ENCODE measurements at places on chromosomes 2 and 18.
A peak's percentile ranks its signal among the peaks of the same experiment; 100 is the strongest.

DNA sequence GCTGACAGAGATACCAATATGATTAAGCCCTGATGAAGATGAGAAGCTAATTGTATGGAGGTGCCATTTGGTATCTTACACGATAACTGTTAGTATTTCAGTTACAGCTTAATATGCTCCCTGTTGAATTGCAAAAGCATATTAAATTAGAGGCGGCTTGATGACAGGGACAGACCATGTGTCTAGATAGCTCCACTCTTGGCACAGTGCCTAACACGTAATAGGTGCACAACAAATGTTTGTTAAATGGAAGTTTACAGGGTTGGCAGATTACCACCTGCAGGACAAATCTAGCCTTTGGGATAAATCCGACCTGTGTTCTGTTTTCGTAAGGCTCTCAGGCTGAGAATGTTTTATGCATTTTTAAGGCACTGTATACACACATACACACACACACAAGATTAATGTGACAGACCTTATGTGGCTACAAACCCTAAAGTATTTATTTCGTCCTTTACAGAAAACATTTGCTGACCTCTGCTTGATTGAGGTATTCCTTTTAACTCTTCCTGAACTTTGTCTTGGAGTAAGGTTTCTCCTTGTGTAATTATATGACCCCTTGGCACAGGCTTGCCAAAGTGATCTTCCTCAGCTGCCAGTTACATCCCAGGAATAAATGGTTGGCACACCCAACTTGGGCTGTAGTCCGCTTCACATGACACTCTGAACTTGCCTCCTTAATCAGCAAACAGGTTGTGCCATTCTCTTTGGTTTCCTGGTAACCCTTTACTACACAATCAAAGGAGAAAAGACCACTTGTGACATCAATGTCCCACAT, 348.9 kb downstream of the HRH4 start:
- no peak for DNase-seq

- no peak for DNase-seq
Observed at GRCh38 chr18:58806826-58807714, 57.6 kb upstream of the ZNF532 start.

GRCh38 chr2:233447506-233448219, 93.4 kb downstream of the DGKD start:
- DNase-seq, result no peak

GRCh38 chr18:11688972-11689668, at the start of gene GNAL:
Gene GNAL, plus strand, starts transcription at chr18:11689264. Its CDS starts 300 bp downstream, at chr18:11689564.
- peak; percentile 44 for DNase-seq

GRCh38 chr2:102061962-102062795, 70.4 kb downstream of the IL1R2 start:
- DNase-seq, result no peak

GRCh38 chr2:162473986-162474385, 130.1 kb downstream of the GCA start:
- DNase-seq, result no peak

GRCh38 chr2:209600341-209601171, 171.1 kb upstream of the UNC80 start:
- DNase-seq, result no peak

DNA sequence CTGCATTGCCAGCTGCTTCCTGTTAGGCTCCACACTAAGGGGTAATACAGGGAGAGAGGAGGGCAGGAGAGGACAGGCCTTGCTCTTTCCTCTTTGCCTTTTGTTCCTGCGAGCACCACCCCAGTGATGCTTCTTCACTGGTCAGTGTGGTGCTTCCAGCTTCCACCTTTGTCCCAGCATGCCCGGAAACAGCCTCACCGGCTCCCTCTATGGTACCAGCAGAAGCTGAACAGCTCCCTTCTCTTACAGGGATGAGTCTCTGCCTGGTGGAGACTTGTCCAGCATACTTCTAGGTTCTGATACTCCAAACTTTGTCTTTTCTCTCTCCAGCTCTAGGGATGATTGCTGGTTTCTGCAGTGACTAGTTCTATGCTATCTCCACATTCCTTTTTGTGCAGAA, 413.3 kb downstream of the TSN start:
- no peak for DNase-seq

DNA sequence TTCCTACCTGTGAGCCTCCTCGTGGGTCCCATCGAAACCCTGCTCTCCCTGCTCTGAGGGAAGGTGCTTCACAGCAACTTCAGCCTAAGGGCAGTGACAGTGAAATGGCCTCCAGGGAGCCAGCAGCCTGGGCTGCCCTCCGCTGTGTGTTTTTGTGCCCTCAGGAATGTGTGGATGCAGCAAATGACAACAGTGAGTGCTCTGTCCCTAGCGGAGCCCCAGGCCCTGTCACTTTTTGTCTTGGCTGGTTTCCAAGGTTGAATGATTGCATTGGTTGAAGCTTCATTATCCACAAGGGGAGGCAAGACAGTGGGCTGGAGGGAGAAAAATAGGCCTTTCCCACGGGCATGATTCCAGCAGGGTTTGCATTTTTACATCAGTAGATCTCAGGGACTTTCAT, 42.9 kb downstream of the STON1 start:
- no peak for DNase-seq

DNA sequence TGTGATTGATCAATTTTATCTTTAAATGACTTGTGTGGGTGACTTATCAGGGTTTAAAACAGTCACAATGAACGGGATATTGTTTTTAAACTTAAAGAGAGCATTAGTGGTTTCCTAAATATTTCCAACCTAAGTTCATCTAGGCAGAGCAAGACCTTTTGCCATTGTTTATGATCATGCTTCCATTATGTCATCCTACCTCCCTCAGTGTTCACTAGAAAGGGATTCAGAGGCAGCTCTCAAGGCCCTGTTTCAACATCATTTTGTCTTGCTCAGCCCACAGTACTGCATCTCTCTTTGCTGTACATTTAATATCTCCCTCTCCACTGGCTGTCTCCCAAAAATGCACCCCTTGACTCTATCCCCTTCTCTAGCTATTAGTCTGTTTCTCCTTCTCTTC, 21.5 kb upstream of the PELI1 start:
- no peak for DNase-seq

DNA sequence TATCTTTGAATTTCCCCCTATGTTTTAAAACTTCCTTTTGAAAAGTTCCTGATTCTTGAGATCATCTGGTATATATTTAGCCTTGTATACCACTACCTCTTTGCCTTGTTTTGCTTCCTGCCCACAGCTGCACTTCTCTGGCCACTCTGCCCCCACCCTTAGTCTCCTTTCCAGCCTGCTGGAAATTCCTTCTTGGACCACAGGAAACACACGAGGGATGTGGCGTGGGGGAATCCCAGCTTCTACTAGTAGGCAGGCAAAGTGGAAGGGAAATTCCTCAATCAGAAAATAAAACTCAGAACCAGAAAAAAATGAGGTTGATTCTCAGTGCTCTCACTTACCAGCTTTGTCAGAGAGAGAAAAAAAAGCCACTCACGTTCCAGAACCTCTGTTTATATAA, 13.4 kb downstream of the IL18RAP start:
- DNase-seq, result peak; percentile 27

- no peak for DNase-seq
Observed at GRCh38 chr2:104402825-104403224, 451.1 kb upstream of the POU3F3 start.

DNA sequence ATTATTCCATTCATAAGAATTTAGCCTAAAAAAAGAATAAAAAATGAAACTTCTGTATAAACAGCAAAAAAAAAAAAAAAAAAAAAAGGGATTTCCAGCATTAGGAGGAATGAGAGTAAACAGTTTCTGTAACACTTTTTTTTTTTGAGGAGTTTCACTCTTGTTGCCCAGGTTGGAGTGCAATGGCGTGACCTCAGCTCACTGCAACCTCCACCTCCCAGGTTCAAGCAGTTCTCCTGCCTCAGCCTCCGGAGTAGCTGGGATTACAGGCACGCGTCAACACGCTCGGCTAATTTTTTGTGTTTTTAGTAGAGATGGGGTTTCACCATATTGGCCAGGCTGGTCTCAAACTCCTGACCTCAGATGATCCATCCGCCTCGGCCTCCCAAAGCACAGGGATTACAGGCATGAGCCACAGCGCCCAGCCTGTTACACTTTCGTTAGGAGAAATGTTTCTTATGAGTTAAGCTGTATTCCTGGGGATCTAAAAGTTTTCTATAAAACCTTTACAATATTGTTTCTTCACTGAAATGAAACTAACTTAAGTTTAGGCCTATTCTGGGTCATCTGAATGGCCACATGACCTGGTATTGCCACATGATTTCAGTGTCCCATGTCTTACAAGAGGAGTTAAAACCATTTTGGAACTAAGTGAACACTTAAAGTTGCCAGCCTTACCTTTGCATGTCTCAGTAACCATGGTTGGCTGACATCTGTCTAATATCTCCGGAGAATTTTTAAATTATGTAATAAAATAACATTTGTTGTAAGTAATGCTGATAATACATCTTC, 17.5 kb downstream of the SMAD2 start:
- no peak for DNase-seq

DNA sequence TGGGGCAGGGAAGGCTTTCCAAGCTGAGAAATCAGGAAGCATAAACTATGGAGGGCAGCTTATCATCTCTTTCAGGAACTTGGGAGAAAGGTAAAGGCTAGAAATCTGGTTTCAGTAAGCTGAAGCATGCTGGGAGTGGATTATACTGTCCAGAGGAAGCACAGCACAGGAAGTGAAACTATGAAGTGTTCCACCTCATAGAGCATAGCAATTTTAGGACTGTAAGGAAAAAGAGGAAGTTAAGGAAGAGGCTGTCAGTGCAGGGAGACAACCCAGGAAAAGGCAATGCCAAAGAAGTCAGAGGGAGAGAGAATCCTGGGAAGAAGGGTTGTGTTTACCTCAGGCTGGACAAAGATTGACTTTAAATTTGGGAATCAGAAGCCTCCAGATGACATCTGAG, 51.9 kb downstream of the EFEMP1 start:
- no peak for DNase-seq

DNA sequence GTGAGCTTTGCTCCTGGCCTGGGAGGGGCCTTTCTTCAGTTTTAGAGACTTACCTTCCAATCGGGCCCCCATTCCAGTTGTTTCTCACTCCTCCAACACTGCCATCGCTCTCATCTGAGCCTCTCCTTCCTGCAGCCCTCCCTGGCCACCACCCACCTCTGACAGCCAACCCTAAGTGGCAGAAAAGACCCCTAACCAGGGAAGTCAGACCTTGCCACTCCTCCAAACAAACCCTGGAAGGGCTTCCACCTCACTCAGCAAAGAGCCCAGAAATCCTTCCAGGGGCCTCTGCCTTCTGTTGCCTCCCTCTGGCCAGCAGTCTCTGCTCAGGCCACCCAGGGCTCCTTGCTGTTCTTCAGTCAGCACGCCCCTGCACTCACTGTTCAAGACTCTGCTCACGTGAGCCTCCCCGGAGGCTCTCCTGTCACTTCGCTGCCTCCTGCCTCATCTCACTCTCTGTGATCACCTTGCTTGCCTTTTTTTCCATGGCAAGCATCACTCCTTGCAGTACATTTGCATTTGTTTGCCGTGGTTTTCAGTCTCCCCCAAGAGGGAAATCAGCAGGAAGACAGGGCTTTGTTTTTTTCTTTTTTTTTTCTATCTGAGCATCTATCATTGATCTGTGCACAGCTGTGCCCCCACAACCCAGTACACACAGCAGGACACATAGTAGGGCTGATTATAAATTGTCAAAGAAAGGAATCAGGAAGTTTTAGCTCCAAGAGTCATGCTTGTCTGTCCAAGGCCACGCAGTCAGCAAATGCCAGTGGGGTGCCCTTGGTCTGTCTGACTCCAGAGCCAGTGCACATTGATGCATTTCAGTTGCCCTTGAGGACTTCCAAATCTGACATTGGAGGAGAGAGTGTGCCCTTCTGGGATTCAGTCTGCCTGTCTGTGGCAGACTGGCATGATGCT, 83.9 kb downstream of the INHBB start:
- no peak for DNase-seq

DNA sequence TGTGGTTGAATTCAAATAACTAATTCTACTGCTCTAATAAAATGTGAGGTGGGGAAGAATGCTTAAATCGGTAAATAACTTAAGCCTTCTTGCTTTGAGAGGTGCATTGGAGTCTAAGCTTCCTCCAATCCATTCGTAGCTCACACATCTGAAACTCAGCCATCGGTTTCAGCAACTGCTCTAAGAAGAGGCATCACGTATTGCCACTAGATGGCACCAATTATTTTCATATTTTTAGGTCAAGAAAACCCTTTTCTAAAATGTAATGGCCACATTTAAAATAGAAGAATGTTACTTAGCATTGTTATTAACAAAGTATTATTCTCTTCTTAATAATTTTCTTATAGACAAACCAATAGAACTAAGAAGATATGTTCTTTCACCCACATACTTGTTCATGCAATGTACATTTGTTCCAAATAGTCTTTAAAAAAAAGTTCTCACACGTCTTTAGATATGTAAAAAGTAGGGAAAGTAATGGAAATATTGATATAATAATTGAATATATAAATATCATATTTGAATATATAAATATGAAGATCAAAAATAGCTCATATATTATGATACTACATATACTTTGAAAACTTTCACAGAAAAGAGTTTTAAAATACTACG, 229.8 kb downstream of the CCDC178 start:
- DNase-seq, result no peak

GRCh38 chr18:54918060-54918459, 41.2 kb downstream of the CCDC68 start:
- DNase-seq, result no peak

- no peak for DNase-seq
Observed at GRCh38 chr18:79973517-79973916, 9.1 kb downstream of the HSBP1L1 start.

DNA sequence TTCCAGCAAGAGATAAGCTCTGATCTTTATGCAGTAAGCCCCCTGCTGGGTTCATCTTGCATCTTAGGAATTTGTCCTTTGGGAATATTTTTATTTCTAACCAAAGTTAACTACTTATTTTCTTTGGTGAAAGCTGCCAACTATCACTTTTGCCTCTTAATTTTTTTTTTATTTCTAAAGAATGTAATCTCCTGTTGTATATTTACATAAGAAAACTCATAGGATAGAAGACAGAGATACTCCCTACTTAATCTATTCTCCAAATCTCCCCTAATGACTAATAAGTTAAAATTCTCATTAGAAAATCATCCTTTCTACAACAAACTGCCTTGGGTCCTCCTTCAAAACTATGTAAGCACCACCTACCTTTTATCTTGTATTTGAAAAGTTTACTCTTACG, 612.2 kb upstream of the SLC39A10 start:
- DNase-seq, result no peak

DNA sequence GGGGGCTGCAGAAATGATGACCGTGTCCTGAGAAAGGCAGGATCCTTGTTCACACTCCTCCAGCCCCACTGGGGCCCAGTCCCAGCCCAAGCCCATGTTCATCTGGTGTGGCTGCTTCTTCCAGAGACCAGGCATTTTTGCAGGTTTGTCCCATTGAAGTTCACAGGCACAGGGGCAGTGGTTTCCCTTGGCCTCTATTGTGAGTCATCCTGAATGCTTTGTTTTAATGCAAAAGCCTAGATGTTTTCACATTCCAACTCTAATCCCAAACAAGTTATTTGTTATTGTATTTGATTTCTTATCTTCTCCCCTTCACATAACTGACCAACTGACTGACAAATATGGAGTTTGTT, 426.4 kb upstream of the ID2 start:
- no peak for DNase-seq

GRCh38 chr2:58762176-58762781, 521.2 kb upstream of the FANCL start:
- no peak for DNase-seq

Measured in stimulated activated CD8-positive, alpha-beta memory T cell treated with anti-CD3 and anti-CD28 coated beads, Interleukin-15, amount 100 ng/mL, for 48 hours (primary cell).